Panc1 (cell line): ENCODE measurements at places on chromosomes 13 and 19.

DNA sequence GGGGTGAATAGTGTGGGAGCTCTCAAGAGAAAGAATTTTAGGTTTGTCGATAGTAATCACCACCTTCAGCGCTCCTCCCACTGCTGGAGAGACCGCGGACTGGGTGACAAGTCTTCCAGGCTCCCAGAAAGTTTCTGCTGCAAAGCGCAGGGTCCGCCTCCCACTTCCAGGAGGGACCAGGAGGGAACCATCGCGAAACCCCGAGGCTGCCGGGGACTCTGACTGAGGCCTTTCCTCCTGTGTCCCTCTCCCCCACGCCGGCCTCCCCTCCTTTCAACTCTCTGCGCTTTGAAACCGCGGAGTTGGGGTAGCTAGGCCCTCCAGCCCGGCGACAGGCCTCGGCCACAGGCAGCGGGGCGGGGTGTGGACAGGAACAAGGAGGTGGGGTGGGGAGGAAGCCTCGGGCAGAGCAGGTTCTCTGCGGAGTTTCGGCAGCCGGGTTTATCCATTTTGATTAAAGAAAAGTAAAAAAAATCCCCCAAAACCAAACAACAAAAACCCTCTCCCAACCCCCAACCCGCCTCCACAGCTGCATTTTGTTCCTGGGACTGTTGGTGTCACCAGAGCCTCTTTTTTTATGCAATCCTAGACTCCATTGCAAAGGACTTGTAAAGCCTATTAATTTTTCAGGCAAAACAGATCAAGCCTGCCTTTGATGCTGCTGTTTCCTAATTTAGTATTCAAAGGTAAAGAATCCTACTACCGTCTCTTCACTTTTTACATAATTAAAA lies 157.2 kb downstream of the TM9SF2 start:
- DNase-seq = no peak

DNA sequence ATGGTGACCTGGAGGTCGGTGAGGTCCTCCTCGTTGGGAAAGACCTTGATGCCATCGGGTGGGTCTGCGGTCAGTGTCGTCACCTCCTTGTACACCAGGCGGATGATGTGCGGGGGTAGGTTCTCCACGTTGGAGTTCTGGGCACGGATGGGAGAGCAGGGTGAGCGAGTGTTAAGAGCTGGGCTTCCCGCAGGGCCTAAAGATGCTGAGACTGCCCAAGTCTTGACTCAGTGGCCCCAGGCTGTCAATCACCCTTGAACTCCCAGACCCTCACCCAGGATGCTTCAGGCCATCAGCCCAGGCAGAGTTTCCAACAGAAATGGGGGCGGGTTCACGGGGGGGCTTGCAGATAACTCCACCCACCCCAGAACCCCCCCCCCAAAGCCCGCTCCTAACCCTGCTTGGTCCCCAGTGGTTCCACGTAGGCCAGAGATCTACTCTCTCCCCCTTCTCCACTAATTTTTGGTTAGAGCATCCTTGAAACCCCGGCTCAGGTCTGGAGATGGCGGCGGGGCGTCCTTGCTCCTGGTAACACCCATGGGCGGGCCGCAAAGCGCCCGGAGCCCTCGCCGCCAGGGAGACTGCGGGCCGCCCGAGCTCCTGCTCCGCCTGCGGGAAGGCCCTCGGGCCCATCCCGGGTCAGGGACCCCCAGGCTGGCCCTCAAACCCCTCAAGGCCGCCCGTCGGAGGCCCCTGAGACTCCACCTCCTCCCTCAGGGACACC lies 600 bp downstream of the UBE2S start:
- no peak for DNase-seq

DNA sequence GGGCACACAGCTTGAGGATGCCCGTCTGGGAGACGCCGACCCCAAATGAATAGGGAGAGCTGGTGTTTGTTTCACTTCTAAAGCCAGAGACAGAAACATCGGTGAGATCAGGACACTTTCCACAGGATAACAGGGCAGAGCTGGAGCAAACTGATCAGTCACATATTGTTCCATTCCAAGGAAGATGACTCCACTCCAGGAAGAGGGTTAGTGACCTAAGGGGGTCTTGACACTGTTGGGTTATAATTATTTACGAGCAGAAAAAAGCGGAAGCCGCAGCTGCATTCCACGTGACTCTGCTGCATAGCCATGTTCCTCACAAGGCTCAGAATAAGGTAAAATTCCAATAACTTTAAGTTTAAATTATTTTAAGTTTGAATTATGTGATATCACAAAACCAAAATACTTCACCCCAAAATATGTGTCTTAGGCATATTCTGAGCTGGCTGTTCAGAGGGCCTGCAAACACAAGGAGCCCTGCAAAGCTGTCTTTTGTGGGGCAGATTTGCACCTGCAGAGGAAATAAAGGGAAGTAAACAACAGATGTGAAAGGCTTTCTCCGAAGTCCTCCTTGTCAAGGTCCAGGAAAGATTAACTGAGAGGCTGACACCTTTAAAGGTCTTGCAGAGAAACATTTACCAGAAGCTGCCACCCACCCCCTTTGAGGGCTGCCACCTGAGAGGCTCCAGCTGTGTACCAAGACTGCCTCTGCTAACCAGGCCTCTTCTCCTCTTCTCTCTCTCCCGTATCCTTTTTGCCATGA lies 819.2 kb downstream of the UQCRFS1 start:
- no peak for DNase-seq

DNA sequence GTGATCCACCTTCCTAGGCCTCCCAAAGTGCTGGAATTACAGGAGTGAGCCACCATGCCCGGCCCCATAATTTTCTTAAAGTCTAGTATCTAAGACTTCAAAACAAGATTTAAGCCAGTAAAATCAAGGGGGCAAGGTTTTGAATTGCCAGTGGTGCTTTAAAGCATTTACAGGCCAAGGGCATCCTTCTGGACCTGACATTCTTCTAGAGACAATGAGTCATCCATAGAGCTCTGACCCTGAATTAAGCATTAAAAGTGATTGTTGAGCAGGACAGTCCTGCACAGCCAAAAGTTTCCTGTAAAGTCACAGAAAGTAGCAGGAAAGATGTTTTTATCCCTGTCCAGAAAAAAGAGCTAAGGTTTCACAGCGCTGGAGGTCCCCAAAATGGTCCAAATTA lies 50.9 kb upstream of the ATP12A start:
- DNase-seq = no peak

GRCh38 chr13:107497661-107498060 lies 717.7 kb downstream of the LIG4 start:
- DNase-seq = no peak

DNA sequence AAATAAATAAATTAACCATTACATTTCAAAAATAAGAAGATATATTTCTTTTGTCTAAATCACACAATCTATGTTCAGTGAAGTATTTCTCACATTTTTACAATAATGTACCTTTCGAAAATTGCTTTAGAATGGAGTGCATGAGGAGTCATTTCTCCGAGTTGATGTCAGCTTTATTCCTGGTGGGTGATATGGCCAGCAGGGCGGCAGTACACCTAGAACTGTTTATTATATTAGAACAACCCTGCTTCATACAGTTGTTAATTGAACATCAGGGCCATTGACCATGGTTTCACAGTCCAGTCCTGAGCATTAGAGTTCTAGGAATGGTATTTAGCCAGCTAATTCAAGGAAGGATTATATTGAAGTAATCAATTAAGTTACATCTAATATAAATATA lies 696.3 kb upstream of the SLC10A2 start:
- no peak for DNase-seq

GRCh38 chr19:4830332-4830731 lies 1.2 kb downstream of the TICAM1 start:
- DNase-seq = no peak

GRCh38 chr19:46480415-46480814 lies 9.1 kb upstream of the PNMA8A start:
- DNase-seq = no peak

DNA sequence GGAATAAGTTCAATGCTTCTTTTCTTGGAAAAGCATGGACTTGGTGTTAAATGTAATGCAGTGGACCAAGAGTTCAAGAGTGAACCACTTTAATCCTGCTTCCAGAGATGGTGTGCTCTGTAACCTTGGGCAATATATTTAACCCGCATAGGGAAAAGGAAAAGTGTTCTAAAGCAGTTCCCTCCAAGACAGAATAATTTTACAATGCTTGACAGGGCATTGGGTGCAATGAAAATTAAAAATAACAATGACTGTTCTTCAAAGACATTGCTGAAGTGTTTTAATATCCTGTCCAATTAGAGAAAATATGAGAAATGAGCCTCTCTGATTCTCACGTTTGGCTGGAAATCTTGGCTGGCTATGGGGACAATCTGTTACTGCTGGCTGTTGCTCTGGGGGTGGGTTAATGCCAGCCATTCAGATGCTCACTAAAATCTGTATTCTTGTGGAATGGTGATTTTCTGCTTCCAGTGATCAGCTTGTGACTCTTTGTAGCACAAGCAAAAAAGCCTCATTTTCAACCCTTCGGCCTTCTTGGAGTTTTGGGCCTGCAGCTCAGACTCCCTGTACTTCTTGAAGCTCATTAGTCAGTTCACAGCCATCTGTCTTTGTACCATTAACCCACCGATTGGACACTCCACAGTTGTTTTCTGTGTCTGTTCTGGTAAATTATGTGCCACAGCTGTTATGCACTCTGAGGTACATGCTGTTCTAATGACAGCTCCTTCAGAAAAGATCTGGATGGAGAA lies 310.6 kb downstream of the LMO7 start:
- DNase-seq = no peak

DNA sequence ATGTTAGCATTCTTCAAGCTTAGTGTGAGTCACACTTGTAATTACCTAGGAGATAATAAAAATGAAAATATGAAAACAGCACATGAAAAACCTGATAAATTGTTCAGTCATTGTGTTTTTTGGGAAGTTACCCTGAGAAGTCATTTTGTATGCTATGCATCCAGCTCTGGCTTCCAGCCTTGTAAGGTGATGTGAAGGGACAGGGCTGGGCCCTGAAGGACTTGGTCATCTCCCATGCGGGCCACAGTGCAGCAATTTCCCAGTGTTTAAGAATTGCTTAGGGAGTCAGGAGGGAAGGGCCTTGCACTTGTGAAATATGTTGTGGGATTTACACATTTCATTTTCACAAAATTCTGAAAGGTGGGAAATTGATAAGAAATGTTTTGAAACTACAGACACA lies 41.3 kb downstream of the ARHGEF7 start:
- DNase-seq = no peak

GRCh38 chr13:43180036-43180660 lies 156.8 kb downstream of the DNAJC15 start:
- no peak for DNase-seq

DNA sequence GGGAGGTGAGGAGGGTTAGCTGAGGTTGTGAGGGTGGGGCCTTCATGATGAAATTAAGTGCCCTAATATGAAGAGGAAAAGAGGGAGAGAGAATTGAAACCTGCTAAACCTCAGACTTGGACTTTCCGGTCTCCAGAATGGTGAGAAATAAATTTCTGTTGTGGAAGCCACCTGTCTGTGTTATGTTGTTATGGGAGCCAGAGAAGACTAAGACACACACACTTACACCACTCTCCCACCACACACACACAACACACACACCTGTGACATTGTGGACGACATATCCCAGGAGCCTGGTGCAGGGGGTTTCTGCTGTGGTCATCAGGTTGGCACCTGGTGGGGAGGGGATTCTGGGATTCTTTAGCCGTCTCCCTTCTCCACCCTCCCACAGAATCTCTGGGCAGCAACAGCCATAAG lies 14.0 kb downstream of the KLK4 start:
- DNase-seq = no peak

GRCh38 chr19:5850189-5850588 lies 1.1 kb downstream of the FUT3 start:
- DNase-seq = no peak

GRCh38 chr19:53010494-53010893 lies 3.2 kb upstream of the ERVV-1 start:
- DNase-seq = no peak

DNA sequence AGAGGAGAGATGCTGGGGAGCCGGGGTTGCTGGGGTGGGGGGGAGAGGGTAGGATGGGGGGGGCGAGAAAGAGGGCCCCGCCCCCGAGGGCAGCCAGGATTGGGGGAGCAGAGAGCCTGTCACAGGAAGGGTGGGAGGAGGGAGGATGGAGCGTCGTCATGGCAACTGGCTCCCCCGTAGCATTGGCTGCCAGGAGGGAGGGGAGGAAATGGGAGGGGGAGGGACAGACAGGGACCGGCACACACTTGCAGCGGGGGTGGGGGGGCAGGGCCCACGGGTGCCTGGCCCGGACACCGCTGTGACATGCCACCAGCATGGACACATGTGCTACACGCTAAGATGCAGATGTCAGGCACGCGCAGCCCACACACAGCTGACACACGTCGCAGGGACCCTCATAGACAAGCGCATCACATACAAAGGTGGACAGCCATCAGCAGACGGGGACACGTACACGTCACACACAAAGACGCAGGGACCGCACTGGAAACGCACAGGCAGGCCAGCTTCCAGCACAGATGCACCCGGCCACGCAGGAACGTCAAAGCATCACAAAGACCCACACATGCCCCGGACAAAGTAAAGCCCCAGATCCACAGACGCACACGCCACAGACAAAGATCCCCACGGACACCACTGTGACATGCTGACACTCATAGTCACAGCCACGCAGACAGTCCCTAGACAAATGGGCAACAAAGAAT lies at the start of gene LMTK3:
TSS of gene LMTK3 (minus strand) at position 36 of the 704 bp plus-strand sequence. CDS start 259 bp downstream, outside the sequence.
- DNase-seq = no peak

DNA sequence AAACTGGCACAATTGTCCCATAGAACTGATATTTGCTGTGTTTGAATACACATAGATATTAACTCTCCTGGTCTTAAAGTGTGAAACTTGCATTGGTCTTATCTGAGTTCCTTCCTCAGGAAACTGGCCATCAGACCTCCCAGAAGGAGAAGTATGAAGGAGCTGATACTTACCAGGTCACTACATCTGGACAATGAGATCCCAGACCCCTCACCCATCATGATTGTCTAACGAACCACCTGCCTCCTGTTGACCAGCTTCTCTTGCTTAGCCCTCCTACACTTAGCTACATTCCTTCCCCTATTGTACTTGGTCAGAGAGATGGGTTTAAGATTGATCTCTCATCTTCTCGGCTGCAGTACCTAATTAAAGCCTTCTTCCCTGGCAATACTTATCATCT lies 413.3 kb downstream of the KCTD12 start:
- no peak for DNase-seq
